ENCODE measurements at places on chromosomes 12 and 14.

DNA sequence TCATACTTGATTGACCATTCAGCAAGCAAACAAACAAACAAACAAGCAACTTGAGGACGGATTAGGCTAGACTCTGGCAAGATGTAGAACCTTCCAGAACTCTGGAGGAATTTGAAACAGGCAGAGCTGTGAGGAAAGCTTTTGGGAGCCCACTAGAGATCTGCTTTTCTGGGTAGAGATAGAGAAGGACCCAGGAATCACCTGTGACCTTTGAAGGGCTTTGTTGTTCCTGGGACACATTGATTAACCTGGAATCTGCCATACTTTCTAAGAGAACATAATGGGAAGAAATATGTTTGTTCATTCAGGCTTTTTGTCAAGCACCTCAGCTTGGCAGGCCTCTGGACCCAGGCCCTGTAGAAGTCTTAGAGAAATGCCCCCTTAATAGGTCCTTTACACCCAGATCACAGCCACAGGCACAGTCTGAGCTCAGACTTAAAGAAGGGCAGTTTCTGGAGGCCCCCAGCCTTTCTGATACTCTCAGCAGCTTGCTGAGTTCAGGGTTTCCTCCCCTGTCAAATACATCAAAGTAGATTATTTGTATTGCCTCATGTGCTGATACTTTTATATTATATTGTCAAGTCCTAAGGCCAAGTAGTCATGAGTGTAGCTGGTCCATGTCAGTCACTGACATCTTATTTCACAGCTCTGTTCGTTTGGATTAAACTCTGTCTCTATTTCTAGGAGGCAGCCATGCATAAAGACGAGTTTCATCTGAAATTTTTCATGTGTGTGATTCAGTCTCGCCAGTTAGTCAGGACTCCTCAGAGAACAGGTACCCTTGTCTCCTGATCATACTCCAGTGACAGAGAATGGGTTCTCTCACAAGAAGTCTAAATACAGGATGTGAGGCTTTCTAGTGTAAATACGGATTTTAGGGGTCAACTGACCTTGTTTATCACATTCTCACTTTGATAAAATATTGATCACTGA is 1.1 kb upstream of the SENP1 start:
- no peak for DNase-seq

DNA sequence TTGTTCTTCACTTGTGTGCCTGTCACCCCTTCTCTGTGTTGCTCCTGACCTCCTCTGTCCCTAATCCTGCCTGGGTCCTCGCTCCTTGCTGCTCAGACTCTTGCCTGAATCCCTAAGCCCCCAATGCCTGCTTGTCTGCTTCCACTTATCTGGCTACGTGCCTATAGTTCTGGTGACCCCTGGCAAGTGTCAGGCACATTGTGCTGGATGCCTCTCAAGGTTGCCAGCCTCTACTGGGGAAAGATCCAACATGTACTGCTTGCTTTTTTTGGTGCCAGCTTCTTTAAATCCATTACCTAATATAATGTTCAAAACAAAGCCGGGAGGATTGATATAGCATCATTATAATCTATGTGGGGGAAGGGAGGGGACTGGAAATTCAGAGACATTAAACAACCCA is 448.0 kb upstream of the CCDC196 start:
- no peak for DNase-seq

GRCh38 chr12:25552681-25553080 is 402 bp downstream of the LMNTD1 start:
- no peak for DNase-seq

- no peak for DNase-seq
Measured at GRCh38 chr14:51650716-51651387, 858 bp upstream of the FRMD6 start.

GRCh38 chr14:43143106-43143505 is 1364.0 kb downstream of the FSCB start:
- DNase-seq, result no peak

DNA sequence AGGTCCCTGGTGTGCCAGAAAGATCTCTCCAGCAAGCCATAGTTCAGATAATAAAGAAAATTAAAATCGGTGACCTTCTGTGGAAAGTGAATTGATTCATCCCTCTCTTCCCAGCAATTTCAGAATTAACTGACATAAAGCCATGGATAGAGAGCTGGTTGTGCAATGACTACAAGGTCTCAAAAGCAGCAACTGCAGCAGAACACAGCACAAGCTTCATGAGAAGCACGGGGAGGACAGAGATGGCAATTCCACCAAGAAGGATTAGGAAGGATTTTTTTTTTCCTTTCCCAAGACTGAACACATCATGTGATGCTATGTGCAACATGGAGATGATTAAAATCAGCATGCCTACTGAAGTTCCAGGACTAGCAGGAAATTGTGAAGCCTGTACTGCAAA is 154.9 kb upstream of the PLEKHG7 start:
- DNase-seq, result no peak

DNA sequence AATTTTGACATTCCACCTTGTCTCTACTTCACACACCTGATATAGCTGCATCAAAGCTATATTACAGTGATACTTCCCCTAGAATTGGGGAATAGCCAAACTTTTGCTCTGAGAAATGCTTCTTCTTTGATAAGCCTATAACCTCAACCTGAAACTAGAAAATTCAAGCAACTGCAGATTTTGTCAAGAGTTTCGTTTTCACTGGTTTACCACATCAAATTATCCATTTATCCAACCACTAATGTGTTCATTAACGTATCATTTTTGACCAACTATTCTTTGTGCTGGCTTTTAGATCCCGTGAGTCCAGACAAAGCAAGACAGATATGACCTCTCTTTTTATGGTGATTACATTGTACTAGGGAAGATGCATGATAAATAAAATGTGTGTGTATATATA is 13.5 kb upstream of the TAS2R46 start:
- no peak for DNase-seq

GRCh38 chr14:71514941-71515919 is 417.0 kb upstream of the RGS6 start:
- no peak for DNase-seq

DNA sequence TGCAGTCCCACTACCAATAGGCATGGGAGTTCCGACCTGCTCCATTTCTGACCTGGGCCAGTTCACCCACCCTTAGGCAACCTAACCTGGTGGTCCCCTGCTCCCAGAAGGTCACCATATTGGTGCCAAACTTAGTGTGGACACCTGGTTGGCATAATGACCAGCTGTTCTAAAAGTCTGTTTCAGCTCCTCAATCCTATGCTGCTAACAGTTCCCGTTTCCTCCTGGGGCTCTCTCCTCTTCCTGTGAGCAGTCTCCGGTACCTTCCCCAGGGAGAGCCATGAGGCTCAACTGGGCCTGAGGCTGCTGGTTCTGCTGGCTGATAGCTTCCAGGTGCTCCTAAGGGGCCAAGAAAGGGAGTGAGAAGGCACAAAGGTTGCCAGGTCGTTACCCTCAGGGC is 15.9 kb upstream of the BLTP3B start:
- DNase-seq, result no peak

- no peak for DNase-seq
Measured at GRCh38 chr12:23083267-23083666, 458.3 kb downstream of the ETNK1 start.

DNA sequence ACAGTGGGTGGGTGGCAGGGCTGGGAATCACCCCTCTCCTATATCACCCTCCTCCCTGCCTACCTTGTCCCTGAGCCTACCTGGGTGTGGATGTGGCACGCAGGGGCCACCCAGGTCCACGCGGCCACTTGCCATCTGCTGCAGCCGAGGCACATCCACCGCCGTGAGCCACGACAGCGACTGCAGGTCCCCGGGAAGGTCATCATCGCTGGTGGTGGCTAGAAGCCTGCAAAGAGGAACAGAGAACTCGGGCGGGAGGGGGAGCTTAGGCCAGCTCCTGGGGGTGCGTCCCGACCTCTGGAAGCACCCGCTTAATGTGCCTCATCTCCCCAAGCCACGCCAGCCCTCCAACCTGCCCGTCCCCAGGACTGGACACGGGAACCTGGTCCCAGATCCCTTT is 19.0 kb downstream of the FOXN4 start:
- no peak for DNase-seq

GRCh38 chr14:89325959-89326358 is 91.1 kb downstream of the FOXN3 start:
- DNase-seq, result no peak

DNA sequence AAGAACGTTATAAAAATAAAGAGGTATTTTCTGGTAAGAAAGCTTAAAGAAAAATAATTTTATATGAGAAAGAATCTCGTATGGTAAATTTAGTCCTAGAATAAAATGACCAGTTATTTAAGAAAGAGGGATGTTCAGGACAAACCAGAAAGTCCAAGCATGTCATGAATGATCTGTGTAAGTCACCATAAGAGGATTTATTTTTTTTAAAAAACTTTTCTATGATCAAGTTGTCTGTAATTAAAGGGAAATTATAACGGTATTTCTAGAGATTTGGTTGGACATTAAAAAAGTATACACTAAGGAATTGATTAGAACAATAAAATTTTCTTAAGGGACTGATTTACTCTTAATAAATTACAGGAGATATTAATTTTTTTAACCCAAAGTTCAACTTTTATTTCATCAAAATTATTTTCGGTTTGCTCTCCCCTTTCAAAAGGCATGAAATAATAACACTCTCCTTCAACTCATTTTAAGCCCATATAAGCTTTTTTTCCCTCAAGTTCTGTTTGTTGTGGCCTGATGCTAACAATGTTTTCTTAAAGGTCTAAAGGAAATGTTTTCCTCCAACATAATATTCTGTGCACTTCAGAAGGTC is 49.9 kb upstream of the CPSF6 start:
- no peak for DNase-seq

GRCh38 chr14:23438101-23438971 is 2.9 kb upstream of the MYH7 start:
- no peak for DNase-seq

DNA sequence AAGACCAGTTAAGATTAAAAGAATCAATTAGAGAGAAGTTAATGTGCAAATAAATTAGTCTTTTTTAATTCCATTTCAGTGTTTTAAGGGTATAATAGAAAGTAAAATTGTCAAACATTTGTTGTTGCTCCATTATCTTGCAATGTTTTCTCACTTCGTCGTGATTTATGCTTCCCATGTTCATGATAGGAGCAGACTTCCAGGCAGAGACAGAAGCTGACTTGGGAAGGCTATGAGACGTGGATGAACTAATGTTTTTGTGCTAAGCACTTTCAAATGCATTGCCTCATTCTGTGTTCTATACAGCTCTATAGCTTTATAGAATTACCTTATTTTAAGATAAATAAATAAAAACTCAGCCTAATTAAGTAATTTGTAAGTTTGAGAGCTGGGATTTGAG is 226.2 kb downstream of the PIK3C2G start:
- no peak for DNase-seq

DNA sequence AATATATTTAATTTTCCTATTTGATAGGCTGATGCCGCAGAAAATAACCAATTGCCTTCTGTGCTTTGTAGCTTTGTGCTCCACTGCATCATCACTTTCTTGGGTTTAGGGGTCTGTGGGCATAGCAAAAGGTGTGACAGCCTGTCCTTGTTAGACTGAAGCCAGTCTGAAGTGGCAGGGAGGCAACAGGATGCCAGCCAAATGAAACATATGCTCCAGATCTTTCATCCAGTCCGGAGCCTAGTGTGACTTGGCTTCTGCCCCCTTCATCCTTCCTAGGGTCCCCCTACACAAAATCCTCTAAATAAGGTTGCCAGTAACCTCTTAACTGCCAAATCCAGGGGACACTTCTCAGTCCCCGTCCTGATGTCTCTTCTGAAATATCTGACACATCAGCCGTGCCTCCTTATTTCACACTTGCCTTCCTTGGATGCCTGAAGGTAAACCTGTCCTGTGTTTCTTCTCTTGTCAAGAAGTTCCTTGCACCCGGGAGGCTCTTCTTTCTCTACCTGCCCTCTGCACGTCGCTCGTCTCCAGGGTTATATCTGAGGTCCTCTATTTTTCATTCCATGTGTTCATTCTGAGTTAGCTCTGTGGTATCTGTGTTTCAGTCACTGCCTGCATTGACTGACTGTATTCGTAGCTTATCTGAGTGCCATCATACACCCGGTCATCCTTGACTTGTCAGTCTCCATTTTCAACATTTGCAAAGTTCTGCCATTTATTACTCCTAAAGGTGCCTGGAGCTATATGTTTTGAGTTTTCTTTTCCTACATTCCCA is 47.8 kb downstream of the HMGA2 start:
- DNase-seq, result no peak

- no peak for DNase-seq
Measured at GRCh38 chr12:101685092-101685491, 12.3 kb upstream of the CHPT1 start.

GRCh38 chr12:124599074-124599999 is 31.9 kb upstream of the NCOR2 start:
- no peak for DNase-seq

DNA sequence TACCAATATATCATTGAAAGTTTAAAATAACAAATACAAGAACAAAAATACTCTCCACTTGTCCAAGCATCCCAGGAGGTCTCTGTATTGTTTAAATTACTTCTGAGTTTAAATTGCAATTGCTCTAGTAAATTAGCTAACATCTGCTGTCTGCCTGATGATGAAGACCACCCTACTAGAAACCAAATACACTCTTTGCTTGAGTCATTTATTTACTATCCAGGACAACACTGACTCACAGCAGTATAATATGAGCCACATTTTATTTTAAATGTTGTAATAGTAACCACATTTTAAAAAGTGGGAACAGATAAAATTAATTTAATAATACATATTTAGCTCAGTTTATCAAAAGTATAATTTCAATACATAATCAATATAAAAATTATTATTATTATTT is 62.9 kb upstream of the EEA1 start:
- DNase-seq, result no peak

GRCh38 chr12:82277582-82277981 is 80.6 kb downstream of the CCDC59 start:
- no peak for DNase-seq

GRCh38 chr12:67512061-67512460 is 136.5 kb upstream of the DYRK2 start:
- no peak for DNase-seq

DNA sequence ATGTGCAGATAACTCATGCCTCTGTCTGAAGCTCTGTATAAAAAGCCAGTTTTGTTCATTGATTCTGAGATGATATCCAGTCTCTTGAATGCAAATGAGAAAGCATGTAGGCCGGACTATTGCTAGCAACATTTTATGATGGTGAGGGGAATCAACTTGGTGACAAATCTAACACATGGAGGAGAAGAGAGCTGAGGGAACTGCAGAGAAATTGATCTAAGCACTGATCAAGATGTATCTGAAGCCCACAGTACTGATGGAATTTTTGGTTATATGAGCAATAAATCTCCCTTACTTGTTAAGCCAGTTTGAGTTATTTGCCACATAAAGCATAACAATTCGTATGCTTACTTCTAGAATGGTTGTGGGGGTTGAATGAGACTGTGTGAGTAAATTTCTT is 295.6 kb upstream of the DDHD1 start:
- DNase-seq, result no peak
